Activated naive CD4-positive, alpha-beta T cell treated with anti-CD3 and anti-CD28 coated beads, Interleukin-2, amount 50 U/mL, for 72 hours (primary cell): ENCODE measurements at places on chromosomes 5 and 9.

DNA sequence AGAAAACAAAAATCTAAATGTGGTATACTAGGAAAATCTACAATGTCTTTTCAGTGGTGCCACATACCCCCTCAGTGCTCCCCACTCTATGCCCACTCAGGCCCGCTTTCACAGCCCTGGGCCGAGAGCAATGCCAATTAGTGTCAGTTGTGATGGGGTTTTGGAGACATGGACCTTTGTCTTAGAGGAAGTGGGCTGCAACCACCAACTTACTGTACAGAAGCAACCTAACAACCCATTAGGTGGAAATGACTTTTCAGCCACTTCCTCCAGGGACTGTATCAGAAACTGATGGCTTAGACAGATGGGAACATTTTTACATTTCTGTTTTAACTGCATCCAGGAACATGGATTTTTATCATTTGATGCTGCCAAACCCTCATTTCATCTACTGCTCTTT lies 268.0 kb downstream of the BNC2 start:
- no peak for DNase-seq

- DNase-seq = no peak
Observed at GRCh38 chr9:14692470-14693250, 572 bp downstream of the ZDHHC21 start.

GRCh38 chr5:68460147-68460798 lies 244.7 kb downstream of the PIK3R1 start:
- no peak for DNase-seq

- DNase-seq = no peak
Observed at GRCh38 chr9:108162664-108163063, 673.1 kb upstream of the KLF4 start.

DNA sequence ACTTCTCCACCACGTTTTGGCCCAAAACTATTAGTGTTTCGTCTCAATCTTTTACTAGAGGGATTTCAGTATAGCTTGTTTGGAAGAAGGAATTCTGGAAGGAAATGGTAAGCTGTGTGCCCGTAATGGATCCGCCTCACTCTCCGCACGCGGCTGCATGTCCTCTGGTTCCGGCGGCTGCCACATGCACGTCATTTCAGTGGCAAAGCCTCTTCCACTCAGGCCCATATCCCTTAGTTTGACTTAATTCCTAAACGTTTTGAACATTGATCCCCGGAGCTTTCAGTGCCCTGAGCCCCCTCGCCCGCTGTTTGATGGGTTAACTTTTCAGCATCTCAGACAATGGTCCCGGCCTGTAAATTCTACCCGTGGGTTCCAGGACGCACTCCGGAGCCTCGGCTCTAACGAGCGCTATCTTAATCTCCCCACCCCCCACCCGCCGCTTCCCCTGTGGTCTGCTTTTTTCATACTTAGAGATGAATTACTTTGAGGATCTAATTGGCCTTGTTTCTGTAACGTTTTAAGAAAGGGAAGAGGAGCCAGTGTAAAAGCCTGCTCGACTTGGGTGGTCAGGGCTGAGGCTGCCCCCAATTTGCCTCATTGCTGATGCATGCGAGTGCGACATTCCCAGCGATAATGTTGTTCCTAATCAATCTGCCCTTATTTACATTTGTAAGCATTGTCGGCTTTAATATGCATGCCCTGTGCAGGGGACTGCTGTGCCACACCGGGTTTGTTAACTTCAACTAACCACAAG lies 4.6 kb downstream of the PTCH1 start:
- no peak for DNase-seq

DNA sequence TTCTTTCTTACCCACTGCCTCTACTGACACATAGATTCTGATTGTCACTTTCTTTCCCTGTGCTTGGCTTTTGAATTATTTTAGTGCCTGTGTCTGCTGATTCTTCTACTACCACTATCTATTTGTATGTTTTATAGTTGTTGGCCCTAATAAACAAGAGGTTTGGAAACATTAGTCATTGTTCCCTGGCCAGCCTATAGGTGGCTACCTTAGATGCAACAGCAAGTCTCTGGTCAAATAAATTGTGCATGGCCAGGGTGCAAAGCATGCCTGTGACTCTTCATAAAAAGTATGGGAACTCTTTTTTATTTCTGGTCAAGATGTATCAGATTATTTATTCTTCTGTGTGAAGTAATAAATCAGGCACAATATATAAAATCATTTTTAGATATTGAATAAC lies 124.4 kb downstream of the PLK2 start:
- DNase-seq = no peak

- no peak for DNase-seq
Observed at GRCh38 chr5:124252191-124252638, 494.2 kb downstream of the ZNF608 start.

DNA sequence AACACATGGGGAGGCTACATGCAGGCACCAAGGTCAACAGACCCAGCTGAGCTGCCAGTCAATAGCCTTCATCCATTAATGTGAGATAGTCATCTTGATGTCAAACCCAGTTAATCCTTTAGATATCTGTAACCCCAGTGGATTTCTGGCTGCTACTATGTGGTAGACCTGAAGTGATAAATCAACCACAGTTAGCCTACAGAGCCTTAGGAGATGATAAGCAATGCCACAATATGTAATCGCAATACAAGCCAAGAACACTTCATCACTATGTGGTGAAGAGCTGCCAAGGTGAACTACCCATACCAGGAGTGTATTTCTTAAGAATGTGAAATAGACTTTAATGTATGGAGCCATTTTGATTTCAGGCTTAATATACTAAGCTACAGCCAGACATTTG lies 1175.5 kb downstream of the DTWD2 start:
- DNase-seq = no peak

DNA sequence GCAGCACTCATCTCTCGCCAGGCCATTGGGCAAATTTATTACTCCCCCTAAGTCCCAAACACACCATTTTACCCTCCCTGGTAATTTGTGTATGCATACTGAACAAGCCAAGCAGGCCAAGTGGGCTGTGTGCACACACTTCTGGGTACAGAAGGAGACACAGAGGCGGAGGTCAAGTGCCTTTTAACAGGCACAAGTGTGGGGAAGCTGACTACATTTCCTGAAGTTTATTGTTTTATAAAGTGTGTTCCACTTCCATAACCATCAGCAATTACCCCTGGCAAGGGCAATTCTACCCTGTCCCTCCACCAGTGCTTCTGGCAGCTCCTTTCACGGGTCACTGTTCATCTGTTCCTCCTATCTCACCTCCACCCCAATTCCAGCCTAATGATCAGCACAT lies 93.9 kb downstream of the SETX start:
- DNase-seq = no peak

DNA sequence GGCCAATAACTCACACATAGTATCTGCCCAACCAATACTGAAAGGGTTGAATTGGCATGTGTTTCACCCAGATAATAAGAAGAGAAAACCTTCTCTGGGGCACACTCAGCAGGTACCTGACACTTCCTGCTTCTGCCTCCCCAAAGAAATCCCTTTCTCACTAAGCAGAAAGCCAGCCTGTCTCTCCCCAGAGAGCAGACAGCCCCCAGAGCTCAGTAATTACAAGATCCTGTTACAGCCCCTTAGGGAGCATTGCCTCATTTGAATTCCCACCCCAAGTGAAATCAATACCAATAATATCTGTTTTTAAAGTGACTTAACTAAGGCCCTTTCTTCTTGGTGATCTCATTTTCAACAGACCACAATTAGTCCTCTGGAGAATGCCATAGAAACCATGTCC lies 38.5 kb upstream of the FOXI1 start:
- no peak for DNase-seq
